ENCODE measurements at places on chromosomes 3 and 15. TPM values are rescaled to one million over a fixed set of nuclear protein-coding genes. Genes with fewer than 3 reads are reported as not detected.

The GABRB3 gene
- total RNA-seq = 56.8 TPM

The LMOD3 gene
- 52.8 TPM for total RNA-seq

The BFSP2 gene
- not detected for total RNA-seq

The PRC1 gene
- total RNA-seq = 6.2 TPM

The ATP13A4 gene
- 0.29 TPM for total RNA-seq

The CACNA2D2 gene
- total RNA-seq = 7.8 TPM

The MDFIC2 gene
- not detected for total RNA-seq

The RNU5B-1 gene
- total RNA-seq = 39.9 TPM

The GRM7 gene
- total RNA-seq = 0.10 TPM

The MEIS2 gene
- 21.1 TPM for total RNA-seq

The DLL4 gene
- 8.5 TPM for total RNA-seq

The SEMA6D gene
- 12.5 TPM for total RNA-seq

- no peak for DNase-seq
These were observed 6.5 kb upstream of the VILL start for GRCh38 chr3:37984051-37984450.

DNA sequence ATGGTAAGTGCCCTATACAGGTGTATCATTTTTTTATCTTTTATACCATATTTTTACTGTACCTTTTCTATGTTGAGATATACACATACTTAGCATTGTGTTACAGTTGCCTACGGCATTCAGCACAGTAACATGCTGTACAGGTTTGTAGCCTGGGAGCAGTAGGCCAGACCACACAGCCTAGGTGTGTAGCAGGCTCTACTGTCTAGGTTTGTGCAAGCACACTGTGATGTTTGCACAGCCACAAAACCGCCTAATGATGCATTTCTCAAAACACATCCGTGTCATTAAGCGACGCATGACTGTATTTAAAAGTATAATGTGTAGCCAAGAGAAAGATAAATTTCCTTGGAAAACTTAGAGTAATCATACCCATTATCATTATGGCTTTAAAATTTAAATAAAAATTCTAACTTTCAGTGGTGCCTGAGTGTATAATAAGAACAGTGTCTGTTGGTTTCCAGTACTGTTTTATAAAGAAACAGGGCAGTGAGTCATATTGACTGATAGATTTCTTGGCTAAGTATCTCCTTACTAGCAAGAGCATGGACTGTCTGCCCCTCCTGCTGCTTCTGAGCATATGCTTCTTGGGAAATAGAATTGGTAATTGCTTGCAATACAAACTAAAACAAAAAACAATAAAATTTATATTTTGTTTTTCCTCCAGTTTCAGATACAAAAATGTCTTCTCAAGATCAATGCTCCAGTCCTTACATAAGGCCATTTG, 18.3 kb downstream of the CALML4 start:
- no peak for DNase-seq

DNA sequence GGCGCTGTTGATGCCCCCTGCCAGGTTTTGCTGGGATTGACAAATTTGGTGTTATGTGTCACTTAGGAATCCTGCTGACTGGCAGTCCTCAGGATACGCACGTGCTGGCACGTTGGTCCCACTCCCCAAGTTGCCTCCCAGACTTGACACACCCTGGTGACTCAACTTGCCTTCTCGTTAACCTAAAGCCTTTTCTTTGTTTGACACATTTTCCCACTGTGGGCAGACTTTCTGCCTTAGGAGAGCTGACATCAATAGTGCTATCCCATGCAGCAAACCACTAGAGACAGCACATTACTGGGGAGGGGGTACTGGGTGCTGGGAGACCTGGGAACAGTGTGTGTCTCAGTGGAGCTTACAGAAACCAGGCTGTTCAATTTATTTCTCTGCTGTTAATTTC, 104.3 kb downstream of the OXNAD1 start:
- DNase-seq = no peak

- DNase-seq = no peak
These were observed 1.7 kb upstream of the GFM1 start for GRCh38 chr3:158642474-158643210.

GRCh38 chr3:189167027-189167766, 4.6 kb upstream of the TPRG1 start:
- no peak for DNase-seq

GRCh38 chr3:186025161-186025560, 83.7 kb downstream of the ETV5 start:
- no peak for DNase-seq

- no peak for DNase-seq
These were observed 105.5 kb downstream of the RYK start for GRCh38 chr3:134145183-134145582.

DNA sequence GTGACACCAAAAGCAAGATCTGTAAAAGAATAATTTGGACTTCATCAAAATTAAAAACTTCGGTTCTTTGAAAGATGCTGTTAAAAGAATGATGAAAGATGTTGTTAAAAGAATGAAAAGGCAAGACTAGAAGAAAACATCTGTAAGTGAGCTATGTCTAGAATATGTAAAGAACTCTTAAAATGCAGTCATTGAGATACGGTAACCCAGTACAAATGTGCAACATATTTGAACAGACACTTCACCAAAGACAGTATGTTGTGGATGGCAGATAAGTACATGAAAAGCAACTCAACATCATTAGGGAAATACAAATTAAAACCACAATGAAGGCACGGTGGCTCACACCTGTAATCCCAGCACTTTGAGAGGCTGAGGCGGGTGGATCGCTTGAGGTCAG, 139.5 kb downstream of the LRIG1 start:
- no peak for DNase-seq

DNA sequence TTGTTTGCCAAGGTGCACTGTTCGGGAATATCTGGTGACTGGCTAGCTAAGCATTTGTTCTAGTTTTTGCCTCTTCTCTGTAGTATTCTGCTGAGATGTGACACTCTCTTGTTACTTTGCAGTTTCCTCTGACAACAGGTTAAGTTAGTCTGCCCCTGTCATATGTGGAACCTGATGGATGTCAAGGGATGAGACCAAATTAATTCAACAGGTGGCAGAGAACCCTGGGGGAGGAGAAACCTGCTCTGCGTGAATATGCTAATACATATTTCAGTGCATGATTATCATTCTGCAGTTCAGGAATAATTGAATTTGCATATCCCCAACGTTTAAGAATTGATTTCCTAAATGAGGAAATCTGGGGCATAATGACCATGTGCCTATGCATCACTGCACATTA, 777.3 kb downstream of the PDCD6IP start:
- no peak for DNase-seq

GRCh38 chr15:85582131-85583079, 202.0 kb downstream of the AKAP13 start:
- peak; percentile 81 for DNase-seq

GRCh38 chr3:179716811-179717210, 64.0 kb downstream of the USP13 start:
- DNase-seq = no peak

DNA sequence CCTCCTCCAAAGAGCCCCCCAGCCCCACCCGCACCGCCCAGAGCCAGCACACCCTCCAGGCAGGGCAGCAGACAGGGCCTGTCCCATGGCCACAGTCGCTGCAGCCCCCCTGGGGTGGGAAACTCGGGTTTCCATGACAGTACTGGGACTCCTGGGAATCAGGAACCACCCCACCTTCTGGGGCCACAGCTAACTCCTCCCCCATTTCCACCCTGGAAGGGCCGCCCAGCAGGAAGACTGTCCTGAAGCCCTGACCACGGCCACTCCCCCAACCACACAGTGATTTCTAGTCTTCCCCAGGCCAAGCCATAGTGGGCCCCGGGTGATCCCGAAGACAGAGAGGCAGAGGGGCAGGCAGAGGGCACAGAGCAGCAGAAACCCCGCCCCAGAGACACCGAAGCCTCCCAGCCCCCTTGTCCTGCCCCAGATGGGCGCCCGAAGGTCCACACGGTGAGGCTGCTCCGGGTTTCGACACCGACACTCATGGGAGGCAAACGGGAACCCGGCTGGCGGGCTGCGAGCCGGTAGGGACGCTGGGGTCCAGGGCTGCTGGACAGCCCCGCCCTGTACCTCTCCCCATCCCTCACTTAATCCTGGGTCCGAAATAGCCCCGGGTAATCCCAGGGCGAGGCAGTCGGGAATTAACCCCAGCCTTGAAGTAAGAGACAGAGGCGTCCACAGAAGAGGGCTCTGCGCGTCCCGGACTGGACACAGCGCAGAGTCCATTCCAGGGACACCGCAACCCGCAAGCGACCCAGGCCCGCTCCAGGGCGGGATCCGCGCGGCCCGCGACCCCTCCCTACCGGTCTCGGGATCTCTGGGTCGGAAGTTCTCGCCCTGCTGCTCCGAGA, 138.4 kb downstream of the NUP210 start:
- DNase-seq = peak; percentile 69

DNA sequence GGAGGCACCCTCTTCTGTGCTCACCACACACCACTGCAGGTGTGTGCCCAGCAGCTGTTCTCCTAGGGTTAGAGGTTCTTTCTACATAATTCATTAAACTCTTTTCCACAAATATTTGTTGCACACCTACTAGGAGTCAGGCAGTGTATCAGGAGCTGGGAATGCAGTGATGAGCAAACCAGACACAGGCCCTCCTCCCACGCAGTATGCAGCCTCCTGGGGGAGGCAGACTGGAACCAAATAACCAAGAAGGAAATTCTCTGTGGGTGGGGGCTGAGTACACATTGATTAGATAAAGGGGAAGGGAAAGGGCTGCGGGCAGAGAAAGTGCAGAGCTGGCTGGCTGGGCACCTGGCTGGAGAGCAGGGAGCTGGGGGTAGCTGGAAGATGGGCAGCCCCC, 18.5 kb upstream of the C3orf22 start:
- DNase-seq = no peak

DNA sequence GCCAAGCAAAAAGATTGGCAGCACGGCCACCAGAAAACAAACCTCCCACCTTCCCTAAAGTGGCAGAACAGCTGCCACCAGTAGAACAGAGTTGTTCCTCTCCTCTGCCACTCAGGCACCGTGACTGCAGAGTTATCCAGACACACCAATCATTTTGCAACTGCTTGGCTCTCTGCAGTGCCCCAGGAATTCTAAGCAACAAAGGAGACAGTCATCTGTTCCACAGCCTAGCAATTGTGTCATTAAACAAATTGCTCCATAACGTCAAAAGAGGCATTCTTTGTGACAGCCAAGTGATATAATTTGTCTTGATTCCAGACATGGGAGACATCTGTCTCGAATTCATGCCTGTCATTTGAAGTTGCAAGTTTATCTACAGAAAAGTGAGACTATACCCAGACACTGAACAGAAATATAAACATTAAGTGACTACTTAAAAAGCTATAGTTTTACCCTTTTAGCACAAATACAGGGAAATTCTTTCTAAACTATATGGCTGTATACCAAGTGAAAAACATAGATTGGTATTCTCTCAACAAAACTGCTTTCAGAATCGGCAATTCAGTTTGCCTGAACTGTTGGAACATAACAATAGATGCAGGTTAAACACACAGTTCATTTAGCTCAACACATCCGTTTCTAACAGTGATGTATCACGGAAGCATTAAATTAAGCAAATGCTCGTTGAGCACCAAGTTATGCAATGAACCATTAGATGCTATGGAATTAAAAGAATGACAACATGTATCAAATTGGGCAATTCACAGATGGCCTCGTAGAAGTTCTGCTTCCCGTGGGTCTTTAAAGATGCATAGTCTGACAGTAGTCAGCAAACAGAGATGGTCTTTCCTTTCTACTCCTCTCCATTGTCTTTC, 281.3 kb downstream of the FGF12 start:
- peak; percentile 26 for DNase-seq

GRCh38 chr3:188527389-188527788, 373.4 kb downstream of the LPP start:
- no peak for DNase-seq

GRCh38 chr3:81958972-81959640, 197.7 kb upstream of the GBE1 start:
- no peak for DNase-seq

- DNase-seq = no peak
These were observed 121.5 kb upstream of the TSC22D2 start for GRCh38 chr3:150286390-150287147.

GRCh38 chr3:35986161-35986560, 346.8 kb downstream of the ARPP21 start:
- no peak for DNase-seq

DNA sequence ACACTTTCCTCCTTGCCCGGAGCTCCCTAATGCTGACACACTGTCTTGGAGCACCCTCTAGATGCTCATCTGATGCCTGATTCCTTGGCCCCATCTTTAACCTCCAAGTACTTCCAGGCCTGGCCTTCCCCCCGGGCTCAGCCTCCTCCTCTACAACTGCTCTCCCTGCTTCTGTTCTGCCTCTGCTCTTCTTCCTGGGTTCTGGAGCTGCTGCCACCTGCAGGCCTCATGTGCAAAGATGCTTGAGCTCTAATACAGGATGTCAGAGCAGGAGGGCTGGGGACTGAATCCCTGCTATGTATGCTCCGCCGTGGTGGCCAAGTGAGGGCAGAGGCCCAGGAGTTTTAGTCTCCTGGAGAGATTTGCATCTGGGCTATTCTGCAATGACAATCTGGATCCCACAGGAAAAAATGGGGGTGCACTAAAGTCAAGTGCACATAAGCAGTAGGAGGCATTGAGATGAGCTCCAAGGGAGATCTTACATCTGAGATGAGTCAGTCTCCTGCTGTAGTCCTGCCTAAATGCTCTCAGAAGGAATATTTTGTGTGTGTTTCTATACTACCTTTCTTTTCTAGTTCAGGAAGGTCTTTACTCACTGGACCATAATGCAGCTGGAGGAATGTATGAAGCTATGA, 296.3 kb downstream of the UACA start:
- DNase-seq = peak; percentile 57

Data from left cardiac atrium (tissue), 4 donors.